ENCODE measurements at places on chromosomes 1 and 21.

- DNase-seq, result no peak
These were observed 27.5 kb downstream of the KCNC4 start for GRCh38 chr1:110237386-110238152.

GRCh38 chr1:228031276-228031995 lies 24.6 kb downstream of the WNT3A start:
- DNase-seq, result no peak

GRCh38 chr21:25881524-25882376 lies 147.0 kb downstream of the GABPA start:
- peak; percentile 73 for DNase-seq

DNA sequence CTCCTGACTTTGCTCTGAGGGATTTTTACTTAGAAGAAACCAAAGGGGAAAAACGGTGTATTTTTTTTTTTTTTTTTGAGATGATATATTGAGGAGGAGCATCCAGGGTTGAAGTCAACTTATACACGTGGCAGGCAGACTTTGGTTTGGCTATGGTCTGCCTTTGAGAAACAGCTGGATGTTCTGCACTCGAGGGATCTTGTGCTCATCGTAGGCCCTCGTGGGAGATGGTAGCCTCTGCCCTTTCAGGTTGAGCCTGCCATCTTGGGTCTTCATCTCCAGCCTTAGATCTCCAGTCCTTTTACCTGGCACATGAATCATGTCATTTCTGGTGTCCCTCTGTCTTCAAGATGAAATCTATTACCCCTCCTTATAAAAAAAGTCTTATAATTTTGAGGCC lies 67.1 kb upstream of the UBE2U start:
- DNase-seq, result no peak

DNA sequence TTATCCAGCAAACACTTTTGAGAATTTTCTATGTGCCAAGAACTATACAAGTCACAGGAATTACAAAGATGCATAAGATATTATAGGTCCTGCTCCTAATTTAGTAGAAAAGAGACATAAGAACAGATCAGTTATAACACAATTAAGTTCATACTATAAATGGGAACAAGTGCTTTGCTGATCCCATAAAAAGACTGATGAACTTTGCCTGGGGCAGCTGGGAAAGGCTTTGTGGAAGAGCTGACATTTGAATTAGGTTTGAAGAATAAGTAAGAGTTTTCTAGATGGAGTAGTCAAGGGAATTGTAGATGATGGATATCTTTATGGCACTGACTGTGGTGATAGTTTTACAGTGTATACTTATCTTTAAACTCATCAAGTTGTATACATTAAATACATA lies 76.5 kb downstream of the VCAM1 start:
- DNase-seq, result no peak

DNA sequence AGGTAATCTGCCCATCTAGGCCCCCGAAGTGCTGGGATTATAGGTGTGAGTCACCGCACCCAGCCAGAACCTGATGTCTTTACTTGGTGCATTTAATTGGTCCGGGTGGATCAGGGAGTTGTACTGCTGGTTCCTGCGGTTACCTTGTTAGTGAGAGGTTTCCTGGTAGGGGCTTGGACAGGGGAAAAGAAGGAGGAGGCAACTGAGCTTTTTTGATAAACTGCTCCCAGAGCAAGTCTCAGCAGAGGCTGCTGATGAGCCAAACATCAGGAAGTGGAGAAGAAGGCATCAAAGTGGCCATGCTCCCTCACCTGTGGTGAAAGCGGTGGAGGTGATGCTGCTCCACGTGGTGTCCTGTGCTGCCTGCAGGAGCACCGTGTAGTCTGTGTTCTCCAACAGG lies 161.5 kb upstream of the KIAA0040 start:
- no peak for DNase-seq

DNA sequence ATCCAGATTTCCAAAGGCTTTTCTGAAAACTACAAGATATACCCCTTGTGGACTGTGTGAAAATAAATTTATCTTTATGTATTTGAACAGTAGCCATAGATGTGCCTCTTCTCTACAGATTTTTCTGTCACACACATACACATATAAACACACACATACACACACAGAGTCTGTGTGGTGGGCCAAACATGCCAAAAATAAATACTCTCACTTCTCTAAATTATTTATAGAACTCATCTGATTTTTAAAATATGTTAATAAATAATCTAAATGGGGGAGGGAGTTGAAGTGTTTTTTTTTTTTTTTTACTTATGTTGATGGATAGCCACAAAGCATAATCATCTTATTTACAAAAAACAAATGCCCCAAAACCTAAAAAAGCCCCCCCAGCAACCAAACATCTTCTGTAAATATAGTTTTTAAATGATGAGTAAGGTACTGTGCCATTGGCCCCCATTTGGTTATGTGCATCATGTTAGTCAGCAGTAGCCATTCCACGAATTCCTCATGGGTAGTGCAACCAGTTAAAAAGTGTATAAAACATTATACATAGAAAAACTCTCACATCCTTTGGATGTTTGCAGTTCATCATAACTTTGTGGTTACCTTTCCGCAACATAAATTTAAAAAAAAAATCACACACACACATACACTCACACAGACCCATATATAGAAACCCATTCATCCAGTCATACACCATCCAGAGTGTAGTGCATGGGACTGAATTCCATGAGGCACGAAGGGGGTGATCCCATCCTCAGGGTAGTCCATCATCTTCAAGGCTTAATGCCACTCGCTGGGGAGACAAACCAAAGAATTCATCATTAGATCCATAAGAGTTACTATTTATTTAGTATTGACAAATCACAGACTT lies 8.2 kb upstream of the MAGOH start:
- no peak for DNase-seq

DNA sequence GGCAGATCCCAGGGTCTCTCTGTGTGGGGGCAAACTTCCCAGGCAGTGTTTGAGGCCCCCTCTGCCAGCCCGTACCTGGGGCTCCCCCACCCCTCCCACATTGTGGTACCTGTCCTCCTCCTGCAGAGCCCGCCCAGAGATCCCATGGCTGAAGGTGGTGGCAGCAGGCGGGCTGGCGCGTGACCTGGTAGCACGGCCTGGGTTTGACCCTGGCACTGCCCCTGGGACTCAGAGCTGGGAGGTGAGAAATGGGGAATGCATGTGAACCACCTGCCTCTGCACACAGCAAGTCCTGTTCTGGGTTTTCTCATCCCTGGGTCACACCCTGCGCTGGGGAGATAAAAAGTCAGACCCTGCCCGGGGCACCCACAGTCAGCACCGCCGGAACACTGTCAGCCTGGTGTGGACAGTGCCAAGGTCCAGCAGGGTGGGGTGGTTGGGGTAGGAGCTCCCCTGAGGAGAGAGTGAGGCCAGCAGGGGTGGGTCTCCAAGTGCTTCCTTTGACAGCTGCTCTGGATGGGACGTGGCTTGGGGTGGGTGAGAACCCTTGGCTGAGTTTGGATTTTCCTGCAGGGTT lies 11.8 kb downstream of the AGRN start:
- no peak for DNase-seq

GRCh38 chr1:201750934-201751333 lies 78.0 kb upstream of the IPO9 start:
- no peak for DNase-seq

Measured in activated CD8-positive, alpha-beta T cell treated with anti-CD3 and anti-CD28 coated beads, Interleukin-2, amount 10 ng/mL, durations not matched to agents 7 days and 5 days (primary cell).